Body of pancreas (tissue), 4 donors: ENCODE measurements at places on chromosomes 3 and 15. TPM values are rescaled to one million over a fixed set of nuclear protein-coding genes. Genes with fewer than 3 reads are reported as not detected.
A peak's percentile ranks its signal among the peaks of the same experiment; 100 is the strongest.

TGM4 gene
- total RNA-seq = not detected

- H3K36me3 ChIP-seq = no peaks in the 10 kb centered on the region
- no peak overlapping the region for H3K4me3 ChIP-seq
- H3K4me1 ChIP-seq = no peaks in the 10 kb centered on the region
These were observed 5.3 kb downstream of the P2RY12 start for GRCh38 chr3:151379083-151379734.

- H3K27me3 ChIP-seq = no peaks in the 10 kb centered on the region
- no peaks in the 10 kb centered on the region for H3K36me3 ChIP-seq
- peak; percentile 87 for DNase-seq
These were observed 103.1 kb downstream of the CMSS1 start for GRCh38 chr3:99920481-99921376.

GRCh38 chr15:101327147-101327740 lies 32.2 kb upstream of the SNRPA1 start:
- DNase-seq = no peak
- no peaks in the 10 kb centered on the region for H3K27me3 ChIP-seq
- no peaks in the 10 kb centered on the region for H3K4me1 ChIP-seq
- H3K27ac ChIP-seq = no peak overlapping the region

CTSH gene
- 145 TPM for total RNA-seq

DNA sequence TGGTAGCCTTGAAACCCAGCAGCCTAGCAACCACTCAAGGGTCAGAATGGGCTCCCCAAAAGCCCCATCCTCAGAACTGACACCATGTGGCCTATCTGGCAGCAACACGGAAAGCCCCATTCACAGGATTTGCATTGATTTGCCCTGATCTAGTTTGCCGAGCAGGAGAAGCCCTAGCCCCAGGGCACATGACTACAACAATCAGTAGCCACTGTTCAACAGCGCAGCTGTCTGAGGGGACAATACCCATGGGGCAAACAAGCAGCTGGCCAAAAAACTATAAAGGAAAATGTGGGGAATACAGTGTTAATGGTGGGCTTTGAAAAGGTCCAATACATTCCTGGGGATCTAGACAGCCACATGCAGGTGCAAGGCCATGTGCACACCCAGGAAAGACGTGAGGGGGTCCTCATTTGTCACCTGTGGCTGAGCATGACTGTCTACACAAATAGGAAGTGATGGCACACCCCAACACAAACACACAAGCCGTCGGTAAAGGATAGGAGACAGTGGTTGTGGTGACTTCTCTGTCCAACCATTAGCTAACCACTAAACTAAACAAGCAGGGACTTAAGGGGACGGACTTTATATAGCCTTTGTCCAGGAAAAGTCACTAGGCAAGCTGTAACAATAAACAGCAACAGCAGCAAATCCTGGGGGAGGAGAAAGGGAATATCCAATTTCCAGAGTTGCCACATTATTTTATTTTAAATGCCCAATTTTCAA lies 113.7 kb downstream of the LRIG1 start:
- H3K4me3 ChIP-seq = no peak overlapping the region
- DNase-seq = no peak
- no peak overlapping the region for H3K27ac ChIP-seq
- H3K4me1 ChIP-seq = no peaks in the 10 kb centered on the region
- H3K36me3 ChIP-seq = peaks cover 26% of the 10 kb centered on the region

PAK6 gene
- total RNA-seq = 22.4 TPM

DNA sequence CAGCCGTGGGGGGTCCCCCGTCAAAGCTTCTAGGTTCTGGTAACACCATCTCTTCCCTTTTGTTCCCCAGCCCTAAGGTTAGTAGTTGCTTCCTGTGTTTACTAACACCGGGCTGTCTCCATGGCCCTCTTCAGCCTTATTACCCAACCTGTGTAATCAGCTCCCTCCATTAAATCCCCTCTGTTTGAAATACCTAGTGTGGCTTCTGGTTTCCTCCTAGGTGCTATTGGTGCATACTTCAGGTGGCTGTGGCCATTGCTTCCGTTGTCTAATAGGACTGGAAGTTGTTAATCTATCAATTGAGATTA lies 35.3 kb downstream of the MOBP start:
- H3K36me3 ChIP-seq = no peaks in the 10 kb centered on the region
- no peak overlapping the region for H3K27ac ChIP-seq
- no peak for DNase-seq
- H3K27me3 ChIP-seq = no peaks in the 10 kb centered on the region
- peaks cover 10% of the 10 kb centered on the region for H3K4me1 ChIP-seq

MCCC1 gene
- 63.9 TPM for total RNA-seq

HTR3E gene
- total RNA-seq = not detected

DNA sequence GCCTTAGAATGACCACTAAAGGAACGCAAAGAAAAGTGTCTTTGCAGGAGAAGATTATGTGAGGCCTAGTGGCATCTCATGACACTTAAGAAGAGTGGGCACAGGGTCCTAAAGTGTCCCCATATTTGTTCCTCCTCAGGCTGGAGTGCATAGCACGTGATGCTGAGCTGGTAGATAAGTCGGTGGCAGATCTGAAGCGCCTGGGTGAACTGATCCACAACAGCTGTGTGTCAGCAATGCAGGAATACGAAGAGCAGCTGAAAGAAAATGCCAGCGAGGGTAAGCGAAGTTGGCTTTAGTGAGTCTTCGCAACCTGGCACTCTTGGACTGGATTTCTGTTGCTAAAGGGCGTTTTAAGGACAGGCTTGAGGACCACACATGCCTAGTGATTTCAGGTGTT lies 92.6 kb downstream of the CHD2 start:
- no peak overlapping the region for H3K4me3 ChIP-seq
- H3K4me1 ChIP-seq = no peaks in the 10 kb centered on the region
- no peak overlapping the region for H3K27ac ChIP-seq
- H3K27me3 ChIP-seq = no peaks in the 10 kb centered on the region
- no peak for DNase-seq

A4GNT gene
- 4.0 TPM for total RNA-seq

DNA sequence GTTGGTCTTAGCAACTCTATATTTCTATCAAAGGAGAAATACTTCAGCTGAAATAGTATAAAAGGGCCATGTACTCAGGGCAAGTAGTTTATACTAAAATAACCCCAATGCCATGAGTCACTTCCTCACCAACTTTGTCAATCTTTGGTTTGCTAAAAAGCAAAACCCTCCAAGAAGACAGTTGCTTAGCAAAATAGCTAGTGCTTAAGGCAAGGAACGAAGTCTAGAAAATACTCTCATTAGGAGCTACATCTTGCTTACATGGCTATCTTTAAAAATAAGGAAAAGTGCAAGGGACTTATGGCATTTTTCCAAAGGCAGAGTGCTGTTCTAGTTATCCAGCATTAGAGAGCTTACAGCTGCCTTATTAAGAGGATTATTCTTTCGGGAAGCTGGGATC lies 28.4 kb downstream of the P3H2 start:
- DNase-seq = no peak
- H3K4me1 ChIP-seq = peaks cover 9% of the 10 kb centered on the region
- H3K36me3 ChIP-seq = no peaks in the 10 kb centered on the region

GRCh38 chr3:127484601-127485388 lies 105.7 kb downstream of the TPRA1 start:
- no peak overlapping the region for H3K4me3 ChIP-seq
- no peaks in the 10 kb centered on the region for H3K27me3 ChIP-seq
- no peak overlapping the region for H3K27ac ChIP-seq
- no peaks in the 10 kb centered on the region for H3K4me1 ChIP-seq

DNA sequence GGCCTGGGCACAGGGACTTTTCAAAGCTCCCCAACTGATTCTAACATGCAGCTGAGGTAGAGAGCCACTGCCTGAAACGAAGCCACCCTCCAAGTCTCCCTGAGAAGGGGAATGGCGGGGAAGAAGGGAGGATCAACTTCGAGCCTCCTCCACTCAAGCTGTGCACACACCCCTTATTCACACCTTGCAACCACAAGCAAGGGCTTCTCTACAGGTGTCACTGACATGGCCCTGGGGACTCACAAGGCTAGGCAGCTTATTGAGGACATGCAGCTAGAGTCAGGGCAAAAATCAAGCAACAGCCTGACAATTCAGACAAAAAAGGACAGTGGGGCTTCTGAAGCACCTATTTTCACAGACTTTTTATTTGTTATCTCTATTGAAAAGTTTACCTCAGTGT lies 85.2 kb downstream of the SNRK start:
- no peaks in the 10 kb centered on the region for H3K27me3 ChIP-seq
- no peak overlapping the region for H3K4me3 ChIP-seq
- DNase-seq = no peak
- no peaks in the 10 kb centered on the region for H3K4me1 ChIP-seq
- no peak overlapping the region for H3K27ac ChIP-seq

SH2D7 gene
- total RNA-seq = not detected
